GM23248 (cell line): ENCODE measurements at places on chromosomes 1 and 21. TPM values are rescaled to one million over a fixed set of nuclear protein-coding genes. Genes with fewer than 3 reads are reported as not detected.

Gene OR2AK2
- not detected in 2 replicates for polyA plus RNA-seq

DNA sequence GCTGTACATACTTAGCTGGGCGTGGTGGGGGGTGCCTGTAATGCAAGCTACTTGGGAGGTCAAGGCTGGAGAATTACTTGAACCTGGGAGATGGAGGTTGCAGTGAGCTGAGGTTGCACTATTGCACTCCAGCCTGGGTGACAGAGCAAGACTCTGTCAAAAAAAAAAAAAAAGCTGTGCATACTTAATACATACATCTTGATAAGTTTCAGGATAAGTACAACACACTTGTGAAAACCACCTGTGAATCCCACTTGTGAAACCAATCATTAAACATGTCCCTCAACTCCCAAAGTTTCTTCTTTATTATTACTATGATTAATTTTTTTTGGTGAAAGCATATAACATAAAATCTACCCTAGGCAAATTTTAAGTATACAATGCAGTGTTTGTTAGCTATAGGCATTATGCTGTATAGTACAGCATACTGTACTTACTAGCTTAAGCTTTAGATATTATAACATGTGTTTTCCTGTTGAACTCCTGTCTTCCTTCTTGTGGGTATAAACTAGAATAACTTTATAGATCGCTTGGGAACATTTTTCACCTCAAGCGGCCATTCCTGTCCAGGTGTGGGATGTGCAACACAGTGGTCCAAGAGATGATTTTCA lies 41.4 kb downstream of the DISC1 start:
- H3K27me3 ChIP-seq, result no peaks in the 10 kb centered on the region
- H3K27ac ChIP-seq, result no peak overlapping the region
- DNase-seq, result no peak
- no peak overlapping the region for H3K4me3 ChIP-seq
- no peaks in the 10 kb centered on the region for H3K36me3 ChIP-seq

DNA sequence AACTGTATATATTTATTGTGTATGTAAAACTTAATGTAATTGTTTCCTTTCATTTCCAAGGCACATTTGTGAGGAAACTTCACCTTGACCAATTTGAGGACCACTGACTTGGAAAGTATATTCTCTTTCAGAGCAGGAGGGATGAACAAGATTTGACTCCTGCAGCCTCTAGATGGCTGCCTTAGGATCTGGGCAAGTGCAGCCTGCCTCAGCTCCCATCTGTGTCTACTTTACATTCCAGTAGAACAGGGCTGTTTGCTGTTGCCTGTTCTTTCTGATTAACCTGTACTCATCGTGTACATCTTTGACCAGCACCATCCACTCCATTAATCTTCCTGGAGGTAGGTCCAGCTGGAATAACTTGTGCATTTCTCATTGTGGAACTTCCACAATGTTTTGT lies 312.8 kb downstream of the HLX start:
- no peak overlapping the region for H3K4me3 ChIP-seq
- no peaks in the 10 kb centered on the region for H3K36me3 ChIP-seq
- H3K27me3 ChIP-seq, result no peaks in the 10 kb centered on the region
- no peak for DNase-seq

DNA sequence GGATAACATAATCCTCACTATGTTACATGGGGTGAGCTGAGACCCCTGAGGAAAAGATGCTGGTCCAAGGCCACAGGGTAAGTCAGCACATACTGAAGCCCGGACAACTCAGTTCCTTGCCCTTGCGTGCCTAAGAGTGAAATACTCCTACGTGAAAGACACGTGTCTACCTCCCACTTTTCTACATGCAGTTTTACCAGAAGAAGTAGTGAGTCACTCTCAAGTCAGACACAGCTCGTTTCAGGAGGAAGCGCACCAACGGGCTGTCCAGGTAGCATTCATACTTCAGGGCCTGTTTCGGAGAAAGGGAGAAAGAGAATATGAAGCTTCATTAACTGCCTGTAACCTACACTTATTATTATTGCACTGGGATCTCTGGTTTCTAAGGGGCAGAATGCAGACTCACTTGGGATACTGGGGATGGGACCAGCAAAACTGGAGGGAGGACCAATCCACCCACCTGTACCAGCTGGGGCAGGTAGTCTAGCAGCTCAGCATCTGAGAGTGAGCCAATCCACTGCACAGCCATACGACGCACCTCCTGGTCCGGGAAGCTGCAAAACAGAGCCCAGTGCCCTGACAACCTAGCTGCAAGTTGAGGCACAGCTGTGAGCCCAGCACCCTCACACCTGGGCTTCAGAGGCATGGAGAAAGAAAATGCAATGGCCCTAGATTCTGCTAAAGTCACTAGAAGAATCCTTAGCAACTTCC lies 32.4 kb upstream of the PPP1R15B start:
- H3K4me3 ChIP-seq, result no peak overlapping the region
- H3K27me3 ChIP-seq, result no peaks in the 10 kb centered on the region
- peaks cover 6% of the 10 kb centered on the region for H3K4me1 ChIP-seq
- DNase-seq, result no peak
- H3K27ac ChIP-seq, result no peak overlapping the region

DNA sequence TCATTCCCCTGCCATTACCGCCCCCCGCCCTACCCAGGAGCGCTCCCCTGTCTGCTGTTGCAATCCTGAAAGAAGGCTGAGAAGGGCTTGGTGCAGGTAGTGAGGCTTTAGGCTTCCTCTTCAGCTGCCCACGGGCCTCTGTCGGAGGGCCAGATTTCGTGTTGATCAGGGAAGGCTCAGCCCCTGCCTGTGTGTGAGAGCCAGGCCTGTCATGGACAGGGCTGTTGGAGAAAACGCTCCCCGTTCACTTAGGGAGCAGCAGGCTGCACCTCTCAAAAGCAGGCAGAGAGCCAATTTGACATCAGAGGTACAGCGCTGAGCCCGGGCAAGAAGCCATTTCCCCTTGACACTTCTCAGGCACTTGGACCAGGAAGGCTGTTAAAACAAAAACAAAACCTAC lies 19.0 kb downstream of the TEX35 start:
- no peak overlapping the region for H3K27ac ChIP-seq
- no peaks in the 10 kb centered on the region for H3K36me3 ChIP-seq
- H3K27me3 ChIP-seq, result no peaks in the 10 kb centered on the region
- H3K4me3 ChIP-seq, result no peak overlapping the region
